ENCODE measurements at places on chromosomes 16 and 17.

DNA sequence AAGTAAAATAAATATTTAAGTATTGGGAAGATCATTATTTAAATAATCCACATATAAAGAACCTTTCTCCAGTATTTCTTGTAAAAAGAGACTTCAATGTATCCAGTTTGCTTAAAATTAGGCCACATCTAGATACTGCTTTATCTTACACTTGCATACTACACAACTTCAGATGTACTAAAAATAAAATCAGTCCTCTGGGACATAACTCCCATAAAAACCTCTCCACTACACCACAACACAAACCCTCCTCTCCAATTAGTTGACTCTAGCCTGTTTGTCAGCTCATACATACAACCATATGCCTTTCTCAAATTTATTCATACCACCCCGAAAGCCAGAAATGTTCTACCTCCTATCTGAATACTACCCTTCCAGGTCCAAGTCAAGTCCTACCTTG, 21.6 kb downstream of the SPOP start:
- no peak for DNase-seq

DNA sequence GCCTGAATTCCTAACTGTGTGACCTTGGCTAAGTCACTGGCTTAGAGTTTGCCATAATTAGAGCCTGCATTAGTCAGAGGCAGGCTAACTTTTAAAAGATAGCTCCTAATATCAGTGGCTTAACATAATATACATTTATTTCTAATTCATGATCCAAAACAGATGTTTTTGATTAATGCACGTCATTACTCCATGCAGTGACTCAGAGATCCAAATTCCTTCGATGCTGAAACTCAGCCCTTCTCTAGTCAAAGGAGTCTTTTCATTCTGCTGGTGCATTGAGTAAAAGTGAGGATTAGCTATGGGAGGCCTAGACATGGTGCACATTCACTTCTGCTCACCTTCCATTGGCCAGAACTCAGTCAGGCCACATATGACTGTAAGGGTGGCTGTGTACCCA, 49.8 kb downstream of the IRX3 start:
- no peak for DNase-seq

DNA sequence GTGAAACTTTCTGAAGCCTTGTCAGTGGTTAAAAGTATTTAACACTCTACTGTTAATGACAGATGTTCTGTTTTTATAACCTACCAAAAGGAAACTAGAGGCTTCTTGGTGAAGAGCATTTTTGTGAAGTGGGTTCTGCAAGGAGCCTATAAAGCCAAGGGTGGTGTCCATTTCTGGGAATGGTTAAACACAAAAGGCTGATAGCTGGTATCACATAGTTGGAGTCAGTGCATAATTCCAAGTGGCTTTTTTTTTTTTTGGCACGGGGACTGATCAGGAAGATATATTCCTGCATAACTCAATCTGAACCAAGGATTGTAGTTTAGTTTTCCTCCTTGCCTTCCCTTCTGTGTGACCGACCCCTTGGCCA, 27.6 kb upstream of the KPNB1 start:
- DNase-seq: no peak

DNA sequence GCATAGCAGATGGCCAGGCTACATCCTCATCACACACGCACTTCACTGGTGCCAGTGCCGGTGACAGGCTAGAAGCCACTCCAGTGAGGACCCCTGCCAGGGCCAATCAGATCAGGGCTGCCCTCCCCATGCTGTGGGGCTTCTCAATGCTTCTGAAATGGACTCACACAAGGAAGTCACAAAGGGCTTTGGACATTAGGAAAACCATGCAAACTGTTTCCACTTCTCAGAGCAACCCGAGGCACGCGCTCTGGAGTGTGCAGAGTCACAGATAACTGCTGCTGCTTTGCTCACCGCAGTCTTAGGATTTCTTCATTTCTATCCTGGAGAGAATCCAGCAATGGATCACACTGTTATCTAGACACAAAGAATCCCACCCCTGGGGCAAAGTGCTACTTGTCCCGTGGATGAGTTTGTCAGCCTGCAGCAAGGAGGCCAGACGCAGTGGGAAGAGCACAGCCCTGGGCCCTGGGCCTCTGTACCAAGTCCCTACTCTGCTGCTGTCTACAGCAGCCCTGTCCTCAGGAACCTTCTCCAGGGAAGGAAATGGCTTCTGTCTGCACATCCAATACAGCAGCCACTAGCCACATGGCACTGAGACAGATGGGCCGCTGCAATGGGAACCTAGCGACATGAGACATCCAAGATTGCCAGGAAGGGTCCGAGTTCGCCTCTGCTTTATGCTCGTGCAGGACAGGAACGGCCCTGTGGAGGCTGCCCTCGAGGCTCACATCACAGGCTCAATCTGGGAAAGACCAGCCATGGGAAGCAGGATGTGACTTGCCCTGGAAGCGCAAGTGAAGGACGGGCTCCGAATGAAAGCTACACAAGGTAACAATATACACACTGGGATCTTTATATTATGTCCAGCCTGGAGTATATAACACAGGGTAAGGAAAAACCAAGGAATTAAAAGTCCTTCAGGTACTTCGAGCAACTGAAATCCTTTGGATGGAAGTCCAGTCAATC, 169.3 kb downstream of the ZFHX3 start:
- DNase-seq: no peak

DNA sequence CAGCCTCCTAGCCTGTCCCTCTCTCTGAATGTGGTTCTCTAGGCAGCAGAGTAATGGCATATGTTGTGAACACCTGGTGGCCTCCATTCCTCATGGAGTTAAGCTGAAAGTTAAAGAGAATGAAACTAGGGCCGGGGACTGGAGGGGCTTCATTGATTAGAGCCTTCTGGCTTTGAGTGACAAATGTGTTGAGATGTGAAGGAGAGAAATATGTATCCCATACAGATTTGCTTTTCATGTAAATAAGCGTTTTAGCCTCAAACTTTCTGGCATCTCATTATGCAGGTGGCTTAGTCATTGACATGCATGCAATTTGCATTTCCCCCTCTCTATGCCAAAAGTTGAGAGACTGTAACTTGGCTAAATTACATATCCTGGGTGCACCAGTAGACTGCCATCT, 537.7 kb upstream of the EEF2KMT start:
- no peak for DNase-seq

- no peak for DNase-seq
These were observed 68.4 kb upstream of the TNRC6C start for GRCh38 chr17:77889866-77890760.
